ENCODE measurements at places on chromosomes 1 and 21.

DNA sequence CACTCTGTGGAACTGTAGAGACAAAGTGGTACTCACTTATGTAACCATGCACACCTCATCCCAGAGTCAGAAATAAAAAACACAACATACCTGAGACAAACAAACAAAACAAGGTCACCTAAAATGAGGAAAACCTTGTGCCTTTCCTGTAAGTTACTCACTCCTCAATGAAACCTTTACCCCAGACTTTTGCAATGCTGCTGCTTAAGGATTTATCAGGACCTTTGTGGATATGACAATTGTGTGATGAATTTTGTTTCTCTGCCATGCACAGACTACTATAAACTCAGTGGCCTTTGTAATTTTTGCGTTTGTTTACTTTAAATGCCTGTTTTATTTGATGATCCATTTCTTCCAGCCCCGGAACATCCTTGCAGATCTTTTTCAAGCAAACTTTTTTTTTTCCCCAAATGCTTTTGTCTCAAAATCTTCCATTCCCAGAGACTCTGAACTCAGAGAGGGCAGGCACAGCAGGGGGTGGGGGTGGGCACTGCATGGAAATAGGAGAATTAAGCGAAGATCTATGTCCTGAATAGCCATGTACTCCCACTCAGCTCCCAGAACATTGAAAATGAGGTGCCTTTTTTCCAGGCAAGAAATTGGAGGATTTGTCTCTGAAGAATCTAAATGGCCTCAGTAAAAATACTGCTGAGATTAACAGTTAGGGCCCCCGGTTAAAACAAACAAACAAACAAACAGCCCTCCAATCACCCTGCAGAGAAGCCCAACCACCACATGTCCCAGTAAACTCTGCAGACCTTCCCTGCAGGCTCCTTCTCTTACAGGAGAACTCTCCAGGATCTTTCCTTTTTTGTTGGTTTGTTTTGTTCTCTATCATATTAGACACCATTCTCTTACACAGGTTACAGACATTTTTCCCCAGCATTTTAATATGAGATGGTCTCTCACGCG is 22.6 kb upstream of the SIM2 start:
- no peak for DNase-seq

DNA sequence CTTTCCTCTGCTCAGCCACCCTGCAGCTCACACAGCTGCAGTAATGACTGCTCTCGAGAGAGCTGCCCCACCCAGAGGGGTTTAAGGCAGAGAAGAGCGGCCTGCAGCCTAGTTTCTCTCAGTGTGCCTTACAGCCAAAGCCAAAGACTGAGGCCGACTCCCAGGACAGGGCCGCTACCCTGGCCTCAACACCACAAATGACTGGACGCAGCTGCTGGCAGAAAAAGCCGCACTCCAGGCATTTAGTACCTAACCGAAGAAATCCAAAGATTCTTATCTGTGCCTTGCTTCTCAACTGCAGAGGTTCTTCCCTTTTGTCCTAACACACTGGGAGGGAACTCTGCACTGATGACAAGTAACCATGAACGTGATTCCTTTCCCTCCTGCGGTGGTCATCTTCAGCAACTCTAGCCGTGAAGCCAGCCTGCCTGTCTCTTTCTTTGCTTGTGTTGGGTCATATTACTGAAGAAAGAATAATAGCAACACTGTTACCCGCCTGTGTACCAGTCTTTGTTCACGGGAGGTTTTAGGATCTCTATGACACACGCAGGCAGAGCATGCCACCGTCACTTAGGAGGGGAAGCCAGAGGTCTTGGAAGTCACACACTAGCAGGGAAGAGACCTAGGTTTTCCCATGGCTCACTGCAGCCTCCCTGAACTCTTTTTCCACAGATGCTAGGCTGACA is 202.7 kb downstream of the RHOU start:
- no peak for DNase-seq

DNA sequence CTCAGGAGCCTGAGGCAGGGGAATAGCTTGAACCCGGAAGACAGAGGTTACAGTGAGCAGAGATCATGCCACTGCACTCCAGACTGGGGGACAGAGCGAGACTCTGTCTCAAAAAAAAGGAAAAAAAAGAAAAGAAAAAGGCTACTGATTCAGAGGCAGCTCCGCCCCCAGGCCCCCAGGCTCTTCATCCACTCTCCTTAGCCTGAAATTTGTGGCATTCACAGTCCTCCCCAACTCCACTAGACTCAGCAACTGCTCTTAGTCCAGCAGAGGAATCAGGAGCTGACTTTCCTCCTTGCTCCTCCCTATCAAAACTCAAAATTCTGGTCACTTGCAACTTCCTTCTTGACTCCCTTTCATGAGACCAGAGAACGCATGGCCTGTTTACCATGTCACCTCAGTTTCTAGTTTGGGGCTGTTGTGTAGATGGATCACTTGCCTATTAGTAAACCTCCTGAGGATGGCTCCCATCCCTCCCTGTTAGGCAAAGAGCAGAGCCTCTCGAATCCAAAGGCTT is 27.1 kb downstream of the PCAT6 start:
- no peak for DNase-seq

DNA sequence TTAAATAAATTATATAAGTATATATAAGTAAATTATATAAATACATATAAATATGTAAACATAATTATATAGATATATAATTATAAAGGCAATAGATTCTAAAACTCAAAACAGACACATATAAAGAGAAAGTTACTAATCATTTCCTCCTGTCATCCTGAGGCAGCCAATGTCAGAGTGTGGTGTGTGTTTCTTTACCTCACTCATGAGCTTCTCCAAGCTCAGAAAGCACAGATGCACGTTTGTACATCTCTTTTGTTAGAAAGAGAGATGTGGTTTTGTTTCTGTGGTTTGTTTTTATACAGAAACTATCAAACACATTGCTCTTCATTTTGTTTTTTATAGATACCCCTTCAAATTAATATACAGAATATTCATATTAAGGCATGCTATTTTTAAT is 594.8 kb downstream of the USP25 start:
- DNase-seq: no peak

- no peak for DNase-seq
Observed at GRCh38 chr1:110719908-110720307, 45.2 kb upstream of the KCNA3 start.

GRCh38 chr1:15381805-15382204 is 27.9 kb upstream of the EFHD2 start:
- no peak for DNase-seq

GRCh38 chr21:43269440-43269839 is 100.6 kb downstream of the CRYAA start:
- peak; percentile 51 for DNase-seq

DNA sequence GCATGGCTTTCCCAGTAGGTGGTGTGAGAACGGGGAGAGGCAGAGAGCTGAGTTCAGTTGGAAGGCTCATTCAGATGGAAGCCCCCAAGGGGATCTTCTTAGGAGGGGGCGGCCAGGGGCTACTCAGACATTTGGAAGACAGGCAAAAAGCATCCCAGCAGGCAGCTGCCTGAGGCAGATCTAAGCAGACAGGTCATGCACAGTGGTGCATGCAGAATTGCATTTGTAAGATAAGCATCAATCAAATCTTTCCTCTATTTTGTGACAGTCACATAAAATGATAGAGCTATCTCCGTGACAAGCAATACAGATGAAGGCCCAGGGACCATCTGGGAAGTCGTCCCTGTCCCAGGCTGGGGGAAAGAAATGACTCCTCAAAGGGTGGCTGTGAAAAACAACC is 3.8 kb downstream of the RAB3B start:
- DNase-seq: no peak

DNA sequence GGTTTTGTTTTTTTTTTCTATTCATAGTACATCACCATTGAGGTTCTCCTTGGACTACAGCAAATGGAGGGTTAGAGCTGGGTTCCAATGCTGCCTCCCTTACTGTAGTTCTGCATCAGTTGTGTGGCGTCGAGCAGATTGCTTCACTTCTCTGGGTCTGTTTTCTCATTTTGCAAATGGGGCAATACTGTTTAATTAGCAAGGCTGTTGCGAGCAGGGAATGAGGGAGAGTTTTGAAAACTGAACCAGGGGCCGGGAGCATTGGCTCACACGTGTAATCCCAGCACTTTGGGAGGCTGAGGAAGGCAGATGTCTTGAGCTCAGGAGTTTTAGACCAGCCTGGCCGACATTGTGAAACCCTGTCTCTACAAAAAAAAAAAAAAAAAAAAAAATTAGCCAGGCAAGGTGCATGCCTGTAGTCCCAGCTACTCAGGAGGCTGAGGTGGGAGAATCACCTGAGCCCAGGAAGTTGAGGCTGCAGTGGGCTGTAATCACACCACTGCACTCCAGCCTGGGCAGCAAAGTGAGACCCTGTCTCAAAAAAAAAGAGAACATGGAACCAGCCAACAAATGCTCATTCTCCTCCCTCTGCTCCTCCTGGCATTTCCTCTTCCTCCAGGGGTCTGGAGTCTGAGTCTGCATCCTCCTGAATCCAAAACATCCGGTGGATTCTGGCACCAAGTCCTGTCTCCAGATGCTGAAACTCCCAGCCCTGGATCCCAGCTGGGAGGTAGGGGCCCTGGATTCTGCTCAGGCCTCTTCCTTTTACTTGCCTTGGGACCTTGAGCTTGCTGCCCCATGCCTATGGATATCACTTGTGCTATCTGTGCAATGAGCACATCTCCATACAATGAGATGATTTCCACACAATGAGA is 3.7 kb upstream of the PLOD1 start:
- no peak for DNase-seq

DNA sequence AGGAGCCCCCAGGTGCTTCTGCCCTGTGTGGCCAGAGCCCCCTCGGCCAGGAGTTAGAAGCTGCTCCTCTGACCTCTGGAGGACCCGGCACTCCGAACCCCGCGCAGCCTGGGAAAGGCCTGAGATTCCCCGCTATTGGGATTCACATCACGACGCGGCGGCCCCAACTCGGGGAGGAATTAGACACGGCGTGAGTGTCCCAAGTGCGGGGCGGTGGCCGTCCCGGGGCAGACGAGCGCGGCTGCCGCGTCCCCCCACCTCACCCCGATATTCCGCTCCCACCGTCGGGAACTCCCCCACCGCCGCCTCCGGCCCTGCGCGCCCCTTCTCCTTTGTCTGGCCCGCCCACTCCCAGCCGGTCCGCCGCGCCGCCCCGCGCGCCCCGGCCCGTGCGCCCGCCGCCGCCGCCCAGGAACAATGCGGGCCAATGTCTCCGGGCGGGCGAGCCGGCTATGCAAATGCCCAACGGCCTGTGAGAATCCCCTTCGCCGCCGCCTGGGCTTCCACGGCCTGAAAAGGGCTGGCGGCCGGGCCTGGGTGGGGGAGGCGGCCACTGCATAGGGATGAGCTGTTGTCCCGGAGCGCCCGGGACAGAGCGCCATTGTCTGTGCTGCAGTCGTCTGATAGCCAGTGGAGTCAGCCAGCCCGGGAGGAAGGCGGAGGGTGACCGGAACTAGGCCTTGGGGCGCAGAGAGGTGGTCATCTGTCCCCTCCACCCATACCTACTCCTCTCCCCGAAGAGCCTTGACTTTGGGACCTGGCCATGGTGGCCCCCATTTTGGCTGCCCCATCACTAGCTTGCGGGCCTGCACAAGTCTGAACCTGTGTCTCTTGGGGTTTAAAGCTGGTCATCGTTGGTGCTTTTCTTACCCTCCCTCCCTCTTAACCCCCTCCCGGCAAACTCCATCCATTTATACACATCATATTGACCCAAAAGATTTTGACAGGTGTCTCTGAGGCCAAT is 19.4 kb downstream of the RHBG start:
- DNase-seq: no peak

DNA sequence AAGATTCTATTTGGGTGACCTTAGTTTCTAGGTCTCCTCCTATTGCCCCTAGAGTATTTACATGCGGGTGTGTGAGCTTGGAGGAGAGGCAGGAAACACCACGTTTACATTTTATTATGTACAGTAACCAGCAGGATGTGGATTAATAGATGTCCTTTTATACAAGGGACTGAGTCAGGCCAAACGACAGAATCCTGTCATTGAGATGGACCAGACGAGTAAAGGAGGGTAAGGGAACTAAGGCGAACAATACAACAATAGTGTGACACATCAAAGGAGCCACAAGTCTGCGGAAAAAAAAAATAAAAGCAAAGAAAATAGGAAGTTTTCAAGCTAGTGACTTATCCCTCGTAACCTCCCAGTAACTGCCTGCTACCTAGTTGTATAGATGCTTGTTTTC is 151.1 kb downstream of the GABPA start:
- no peak for DNase-seq

DNA sequence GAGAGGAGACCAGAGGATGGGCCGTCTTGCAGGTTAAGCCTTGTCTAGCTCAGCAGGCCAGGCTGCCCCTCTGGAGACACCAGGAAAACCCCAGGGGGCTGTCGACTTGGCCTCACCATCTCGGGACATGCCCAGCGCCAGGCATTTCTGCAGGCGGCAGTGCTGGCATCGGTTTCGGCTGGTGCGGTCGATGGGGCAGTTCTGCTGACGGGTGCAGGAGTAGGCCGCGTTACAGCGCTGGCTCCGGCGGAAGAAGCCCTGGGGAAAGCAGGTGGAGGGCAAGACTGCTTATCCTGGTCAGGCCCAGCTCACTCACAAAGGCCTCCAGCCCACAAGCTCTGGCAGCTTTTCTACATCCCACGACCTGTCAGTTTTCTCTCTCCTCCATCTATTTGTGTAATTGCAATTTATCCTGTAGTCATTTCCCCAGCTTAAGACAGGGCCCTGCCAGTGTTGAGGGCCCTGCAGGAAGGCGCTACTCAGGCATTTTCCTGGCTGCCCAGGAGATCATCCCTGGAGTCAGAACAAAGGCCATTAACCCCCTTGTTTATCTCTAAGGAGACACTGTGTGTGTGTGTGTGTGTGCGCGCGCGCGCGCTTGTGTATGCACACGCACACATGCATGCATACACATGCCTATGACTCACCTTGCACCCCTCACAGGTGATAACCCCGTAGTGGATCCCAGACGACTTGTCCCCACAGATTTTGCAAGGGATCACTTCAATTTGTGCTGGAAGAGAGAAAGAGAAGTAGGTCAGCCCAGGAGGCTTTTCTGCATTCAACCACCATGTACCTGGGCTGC is 11.5 kb upstream of the LINGO4 start:
- DNase-seq: no peak

- no peak for DNase-seq
Observed at GRCh38 chr1:96416701-96417444, 304.7 kb upstream of the PTBP2 start.

- DNase-seq: peak; percentile 79
Observed at GRCh38 chr1:110783292-110783918, 89.5 kb upstream of the CD53 start.
